ENCODE measurements at places on chromosomes 5 and 9.

GRCh38 chr5:135950611-135951010 is 4.2 kb downstream of the LECT2 start:
- no peak for DNase-seq

DNA sequence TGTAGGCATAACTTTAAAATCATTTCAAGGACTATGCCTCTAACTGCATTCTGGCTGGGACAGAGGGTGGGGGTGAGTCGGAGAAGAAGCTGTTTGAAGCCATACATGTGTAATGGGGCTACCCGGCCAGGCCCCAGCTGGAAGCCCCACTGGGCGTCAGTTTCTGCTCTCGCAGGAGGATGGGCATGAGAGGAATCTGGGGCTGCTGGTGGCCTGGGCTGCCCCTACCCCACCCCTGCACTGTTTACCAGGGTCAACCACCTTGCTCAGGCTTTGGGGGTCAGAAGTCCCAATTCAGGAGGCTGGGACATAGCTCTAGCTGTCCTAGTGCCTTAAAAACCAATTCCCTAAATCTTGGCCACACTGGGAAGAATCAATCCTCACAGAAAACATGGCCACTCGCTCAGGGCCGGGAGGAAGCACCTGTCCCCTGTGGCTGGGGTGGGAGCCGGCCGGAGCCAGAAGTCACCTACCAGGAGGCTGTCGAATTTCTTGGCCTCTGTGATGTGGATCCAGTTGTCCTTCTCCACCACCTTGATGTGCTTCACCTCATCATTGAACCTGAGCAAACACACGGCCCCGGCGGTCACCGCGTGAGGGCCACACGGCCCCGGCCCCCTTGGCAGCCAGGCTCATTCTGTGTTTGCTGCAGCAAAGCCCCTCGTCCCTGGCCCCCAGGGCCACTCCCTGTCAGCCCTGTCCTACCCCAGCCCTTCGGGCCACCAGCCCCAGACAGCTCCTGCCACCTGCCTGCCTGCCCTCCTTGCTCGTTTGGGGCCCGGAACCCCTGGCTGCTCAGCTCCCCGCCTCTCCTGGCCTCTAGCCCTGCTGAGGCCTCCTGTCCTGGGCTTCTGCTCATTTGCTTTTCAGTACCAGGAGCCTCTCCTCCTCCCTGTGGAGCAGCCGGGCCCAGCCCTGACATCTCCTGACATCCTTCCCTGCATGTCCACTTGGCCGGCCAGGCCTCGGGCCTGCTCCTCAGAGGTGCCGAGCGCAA is 33.6 kb upstream of the SARDH start:
- no peak for DNase-seq

GRCh38 chr9:87554976-87555375 is 57.3 kb downstream of the DAPK1 start:
- DNase-seq = no peak

DNA sequence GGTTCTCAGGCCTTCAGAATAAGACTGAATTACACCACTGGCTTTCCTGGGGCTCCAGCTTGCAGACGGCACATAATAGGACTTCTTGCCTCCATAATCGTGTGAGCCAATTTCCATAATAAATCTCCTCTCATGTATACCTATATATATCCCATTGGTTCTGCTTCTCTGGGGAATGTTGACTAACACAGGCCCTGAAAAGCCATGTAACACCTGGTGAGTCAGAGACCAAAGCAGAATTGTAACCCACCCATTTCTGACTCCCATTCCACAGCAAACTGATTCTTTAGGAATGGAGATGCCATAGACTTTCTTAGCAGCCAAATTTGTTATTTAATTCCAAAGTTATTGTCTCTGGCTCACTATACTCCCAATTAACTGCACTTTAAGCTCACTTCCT is 85.4 kb upstream of the AGXT2 start:
- no peak for DNase-seq

GRCh38 chr5:168303393-168304025 is 12.1 kb downstream of the WWC1 start:
- no peak for DNase-seq

DNA sequence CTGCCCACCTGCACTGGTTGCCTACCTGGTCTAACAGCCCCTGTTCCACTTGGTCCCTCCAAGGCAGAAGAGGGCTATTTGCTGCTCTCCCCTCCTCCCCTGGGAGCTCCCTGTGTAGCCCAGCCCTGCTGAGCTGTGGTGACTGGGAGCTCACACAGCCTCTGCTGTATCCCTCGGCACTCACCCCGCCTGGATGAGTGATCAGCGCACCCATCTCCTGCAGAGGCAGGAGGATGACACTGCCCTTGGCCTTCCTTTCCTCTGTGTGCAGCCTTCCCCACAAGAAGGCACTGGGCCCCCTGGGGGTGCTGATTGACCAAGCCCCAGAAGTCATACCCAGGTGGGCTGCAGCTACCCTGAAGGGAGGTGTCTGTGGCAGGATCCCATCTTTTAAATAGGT is 134.2 kb downstream of the ADAMTS2 start:
- no peak for DNase-seq

Data from COR-L47 (cell line).